ENCODE measurements at places on chromosomes 5 and 9.

GRCh38 chr5:177353093-177353492, 1.6 kb upstream of the LMAN2 start:
- DNase-seq, result no peak

DNA sequence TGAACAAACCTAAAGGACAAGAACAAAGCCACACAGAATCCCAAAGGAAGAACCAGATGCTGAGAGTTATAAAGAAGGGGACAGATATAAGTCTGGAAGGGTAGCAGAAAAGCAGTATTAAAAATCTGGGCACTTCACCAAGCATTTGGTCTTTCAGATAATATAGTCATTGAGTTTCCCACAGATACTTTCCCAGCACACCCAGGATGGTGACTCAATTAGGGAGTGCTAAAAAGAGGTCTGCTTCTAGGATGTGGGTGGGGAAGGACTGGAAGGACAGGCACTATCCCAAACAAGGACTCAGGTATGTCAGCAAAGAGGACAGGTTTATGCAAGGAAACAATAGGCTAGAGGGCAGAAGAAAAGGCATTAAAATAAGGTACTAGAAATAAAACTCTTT, 59.3 kb downstream of the DIAPH1 start:
- peak; percentile 85 for DNase-seq

GRCh38 chr9:27499451-27499850, 24.6 kb upstream of the IFNK start:
- DNase-seq, result no peak

- no peak for DNase-seq
These were observed 31.4 kb upstream of the LPCAT1 start for GRCh38 chr5:1555011-1555807.

Measured in fibroblast of the aortic adventitia (primary cell).